Germinal center (tissue), 1 donor: ENCODE measurements at places on chromosomes 12 and 14.
A peak's percentile ranks its signal among the peaks of the same experiment; 100 is the strongest.

DNA sequence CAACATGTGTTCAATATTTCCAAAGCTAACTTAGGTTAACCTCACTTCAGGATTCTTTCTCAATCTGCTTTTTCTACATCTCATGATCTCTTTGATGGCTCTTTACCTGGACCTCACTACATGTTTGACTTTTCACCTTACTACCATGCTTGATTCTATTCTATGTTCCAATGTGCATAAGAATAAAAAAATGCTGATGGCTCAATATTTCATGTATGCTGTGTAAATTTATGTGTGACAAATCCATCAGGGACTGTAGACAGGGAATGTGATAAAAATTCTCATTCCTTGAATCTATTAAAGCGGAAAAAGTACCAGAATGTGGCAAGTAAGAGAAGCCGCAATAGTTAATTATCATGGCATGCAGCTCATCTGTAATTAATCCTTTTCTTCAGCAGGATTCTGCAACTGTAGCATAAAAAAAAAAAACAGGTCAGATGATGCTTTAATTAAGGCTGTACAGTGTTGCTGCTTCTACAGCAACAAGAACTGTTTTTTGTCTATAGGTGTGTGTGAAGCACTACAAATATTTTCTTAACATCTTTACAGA is 276.9 kb upstream of the PRKD1 start:
- no peak for DNase-seq

DNA sequence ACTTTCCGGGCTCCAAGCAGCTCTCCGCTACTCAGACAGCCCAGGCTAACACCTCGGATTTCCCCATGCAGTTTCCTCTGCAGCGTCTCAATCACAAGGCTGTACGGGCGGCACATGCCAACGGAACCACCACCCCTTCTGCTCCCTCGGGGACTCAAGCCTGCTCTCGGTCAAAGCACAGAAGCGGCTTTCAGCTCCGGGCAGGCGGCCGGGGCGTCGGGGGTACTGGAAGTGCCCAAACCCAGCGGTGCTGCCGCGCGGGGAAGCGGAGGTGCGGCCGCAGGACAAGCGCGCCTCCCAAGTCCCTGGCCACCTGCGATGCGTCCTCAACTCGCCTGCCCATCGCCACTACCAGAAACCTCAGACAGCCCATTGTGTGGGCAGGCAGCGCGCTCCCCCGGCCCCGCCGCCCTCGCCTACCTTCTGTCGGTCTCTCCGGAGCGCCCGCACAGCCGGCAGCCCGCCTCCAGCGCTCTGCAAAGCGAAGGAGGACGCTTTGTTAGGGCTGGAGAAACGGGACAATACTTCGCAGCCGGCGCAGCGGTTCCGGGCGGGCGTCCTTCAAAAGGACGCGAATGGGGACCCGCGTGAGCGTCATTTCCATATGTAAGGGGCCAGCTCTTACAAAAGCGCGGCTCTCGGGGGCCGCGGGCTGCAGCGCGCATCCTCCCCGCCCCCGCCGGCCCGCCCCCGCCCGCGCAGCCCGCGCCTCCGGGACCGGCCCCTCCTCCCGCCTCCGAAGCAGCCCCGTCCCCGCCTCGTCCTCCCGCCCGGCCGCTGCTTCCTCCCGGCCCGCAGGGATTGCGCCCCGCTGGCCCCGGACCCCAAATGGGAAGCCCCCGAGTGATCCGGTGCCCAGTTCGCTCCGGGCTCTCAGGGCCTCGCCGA is 674 bp downstream of the NIN start:
- peak; percentile 69 for DNase-seq

DNA sequence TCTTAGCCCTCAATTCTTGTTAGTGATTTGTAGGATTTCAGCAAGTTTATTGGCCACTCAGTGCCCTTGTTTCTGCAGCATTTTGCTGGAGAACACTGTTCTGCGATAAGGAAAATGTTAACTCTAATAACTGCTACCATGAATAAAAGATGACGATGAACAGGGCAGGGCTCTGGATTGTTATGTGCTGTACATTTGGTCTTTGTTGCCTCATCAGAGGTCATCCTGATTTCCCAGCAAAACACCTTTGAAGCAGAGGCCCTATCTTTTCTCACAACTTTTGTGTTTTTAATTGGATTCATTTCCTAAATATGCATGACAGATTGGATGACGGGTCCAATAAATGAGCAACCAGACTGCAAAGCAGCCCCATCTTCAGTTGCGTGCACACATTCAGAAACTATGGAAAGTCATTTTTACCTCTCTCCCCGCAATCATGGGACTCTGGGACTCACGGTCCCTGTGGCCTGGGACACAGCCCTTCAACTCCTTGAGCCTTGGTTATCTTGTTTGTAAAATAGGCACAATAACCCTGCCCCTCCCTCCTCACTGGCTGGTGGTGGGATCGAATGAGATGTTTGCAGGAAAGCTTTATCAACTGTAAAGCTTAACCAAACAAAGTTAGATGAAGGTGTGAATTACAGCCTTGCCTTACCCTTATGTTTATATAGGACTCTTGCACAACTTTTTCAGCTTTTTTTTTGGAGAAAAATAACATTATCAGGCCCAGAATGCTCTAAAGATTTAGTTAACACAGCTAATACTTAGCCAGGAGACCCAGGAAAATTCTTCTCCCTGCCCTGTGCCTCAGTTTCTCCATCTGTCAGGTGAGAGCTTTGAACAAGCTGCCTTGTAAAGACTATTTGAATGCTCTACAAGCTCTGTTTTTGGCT is 45.4 kb downstream of the RPH3A start:
- DNase-seq, result no peak

DNA sequence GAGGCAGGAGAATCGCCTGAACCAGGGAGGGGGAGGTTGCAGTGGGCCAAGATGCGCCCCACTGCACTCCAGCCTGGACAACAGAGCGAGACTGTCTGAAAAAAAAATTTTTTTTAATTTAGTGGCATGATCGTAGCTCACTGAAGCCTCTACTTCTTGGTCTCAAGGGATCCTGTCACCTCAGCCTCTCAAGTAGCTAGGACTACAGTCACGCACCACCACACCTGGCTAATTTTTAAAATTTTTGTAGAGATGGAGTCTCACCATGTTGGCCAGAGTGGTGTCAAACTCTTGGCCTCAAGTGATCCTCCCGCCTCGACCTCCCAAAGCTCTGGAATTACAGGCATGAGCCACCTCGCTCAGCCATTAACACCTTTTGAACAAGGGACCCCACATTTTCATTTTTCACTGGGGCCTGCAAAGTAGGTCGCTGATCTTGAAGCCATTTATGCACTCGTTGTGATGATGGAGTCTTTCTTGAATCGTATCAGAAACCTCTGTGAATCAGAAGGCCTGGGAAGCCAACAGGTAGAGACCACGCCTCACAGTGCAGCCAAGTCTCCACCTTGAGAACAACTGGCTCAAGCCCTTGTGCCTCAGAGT is 5.9 kb downstream of the HCAR1 start:
- DNase-seq, result no peak

DNA sequence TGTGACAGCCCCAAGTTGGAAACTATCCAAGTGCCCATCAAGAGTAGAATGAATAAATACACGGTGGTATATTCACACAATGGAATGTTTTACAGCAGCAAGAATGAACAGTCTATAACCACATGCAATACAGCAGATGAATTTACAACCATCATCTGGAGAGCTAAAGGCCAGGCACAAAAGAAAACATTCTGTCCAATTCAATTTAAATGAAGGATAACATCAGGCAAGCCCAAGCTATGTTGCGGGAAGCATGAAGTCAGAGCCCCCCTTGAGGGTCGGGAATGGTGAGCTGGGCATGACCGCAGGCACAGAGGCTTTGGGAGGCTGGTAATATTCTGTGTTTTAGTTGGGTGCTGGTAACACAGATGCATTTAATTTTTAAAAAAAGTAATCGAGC is 76.0 kb downstream of the SYNE3 start:
- DNase-seq, result no peak

- DNase-seq, result no peak
Measured at GRCh38 chr14:77284466-77284865, 13.5 kb upstream of the NGB start.

GRCh38 chr14:47103771-47104170 is 452.2 kb upstream of the RPL10L start:
- DNase-seq, result no peak

DNA sequence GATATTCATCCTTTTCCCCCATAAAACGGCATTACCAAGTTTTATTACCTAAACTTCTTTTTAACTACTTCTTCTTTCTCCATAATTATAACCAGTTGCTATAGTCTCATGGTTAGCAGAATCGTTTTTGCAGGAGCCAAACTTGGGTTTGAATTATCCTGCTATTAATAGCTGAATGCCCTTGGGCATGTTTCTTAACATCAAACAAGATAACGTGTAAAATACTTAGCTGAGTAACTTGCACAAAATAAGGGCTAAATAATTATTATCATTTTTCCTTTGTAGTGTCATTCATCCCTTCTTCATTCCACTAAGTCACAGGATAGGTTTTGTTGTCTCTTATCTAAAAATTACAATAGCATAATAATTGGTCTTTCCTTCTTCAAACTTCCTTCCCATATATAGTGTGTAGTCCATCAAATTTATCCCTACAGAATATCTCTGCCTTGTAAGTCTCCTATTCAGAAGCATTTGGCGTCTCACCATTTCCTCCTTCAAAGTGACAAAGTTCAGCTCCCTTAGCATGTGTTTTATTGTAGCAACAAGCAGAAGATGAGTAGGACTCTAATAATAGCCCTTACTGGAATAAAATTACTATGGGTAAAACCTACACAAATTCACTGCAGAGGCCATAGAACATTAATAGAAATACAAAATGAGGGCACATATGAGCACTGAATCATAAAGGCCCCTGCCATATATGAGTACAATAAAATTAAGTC is 63.8 kb downstream of the FAR2 start:
- no peak for DNase-seq

DNA sequence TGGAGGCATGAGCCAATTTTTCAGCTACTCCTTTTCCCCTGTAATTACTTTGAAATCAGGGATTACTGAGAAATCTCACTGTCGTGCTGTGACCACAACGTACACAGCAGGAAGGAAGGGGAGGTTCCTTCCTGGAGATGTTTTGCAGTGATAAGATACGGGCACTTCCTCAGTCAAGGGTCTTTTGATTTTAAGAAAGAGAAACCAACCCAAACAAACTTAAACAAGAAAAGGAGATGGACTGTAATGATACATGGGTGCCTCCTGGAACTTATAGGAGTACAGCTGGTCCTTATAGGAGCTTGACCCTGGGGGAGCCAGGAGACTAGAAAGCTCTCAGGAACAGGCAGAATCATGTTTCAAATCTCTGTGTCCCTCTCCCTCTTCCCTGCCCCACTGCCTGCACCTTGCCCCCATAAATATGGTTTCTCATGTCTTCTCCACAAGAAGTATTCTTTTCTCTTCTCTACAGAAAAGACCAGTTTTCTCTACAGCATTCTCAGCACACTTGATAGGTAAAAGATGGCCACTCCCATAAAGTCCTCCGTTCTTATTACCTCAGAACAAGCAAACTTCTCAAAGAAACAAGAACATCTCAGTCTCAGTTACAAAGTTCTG is 281.1 kb upstream of the AMIGO2 start:
- DNase-seq, result no peak

- no peak for DNase-seq
Measured at GRCh38 chr12:3651585-3652424, 101.1 kb downstream of the CRACR2A start.

DNA sequence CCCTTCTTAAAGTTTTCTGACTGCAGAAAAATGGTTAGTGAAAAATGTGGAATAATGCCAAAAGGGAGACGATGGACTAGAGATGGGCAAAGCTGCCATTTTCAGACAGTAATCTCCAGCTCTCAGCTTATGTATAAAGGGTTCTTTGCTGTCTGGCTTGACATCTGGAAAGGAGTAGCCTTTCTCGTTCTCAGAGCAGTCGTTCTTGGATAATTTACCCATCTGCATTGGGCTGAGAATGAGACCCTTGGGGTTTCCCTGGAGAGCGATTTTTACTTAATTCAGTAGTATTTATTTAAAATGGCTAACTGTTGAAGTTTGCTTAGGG is 1.2 kb downstream of the NUDT4 start:
- no peak for DNase-seq

DNA sequence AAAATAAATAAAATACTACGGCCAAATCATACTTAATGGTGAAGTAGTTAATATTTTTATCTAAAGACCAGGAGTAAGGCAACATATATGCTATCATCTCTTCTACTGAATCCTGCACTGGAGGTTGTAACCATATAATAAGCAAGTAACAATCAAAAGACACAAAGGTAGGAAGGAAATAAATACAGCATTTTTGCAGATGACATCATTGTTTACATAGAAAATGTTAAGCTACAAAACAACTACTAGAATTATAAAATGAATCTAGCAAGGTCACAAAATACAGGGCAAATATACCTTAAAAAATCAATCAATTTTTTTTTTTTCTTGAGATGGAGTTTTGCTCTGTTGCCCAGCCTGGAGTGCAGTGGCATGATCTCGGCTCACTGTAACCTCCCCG is 51.6 kb upstream of the BDKRB2 start:
- DNase-seq, result no peak

- DNase-seq, result no peak
Measured at GRCh38 chr14:24959791-24960331, 90.1 kb downstream of the STXBP6 start.
